ENCODE measurements at places on chromosomes 2 and 18.
A peak's percentile ranks its signal among the peaks of the same experiment; 100 is the strongest.

GRCh38 chr2:182767578-182767977 is 51.5 kb downstream of the DNAJC10 start:
- DNase-seq = peak; percentile 22

GRCh38 chr2:221680548-221680947 is 108.4 kb upstream of the EPHA4 start:
- DNase-seq = no peak

DNA sequence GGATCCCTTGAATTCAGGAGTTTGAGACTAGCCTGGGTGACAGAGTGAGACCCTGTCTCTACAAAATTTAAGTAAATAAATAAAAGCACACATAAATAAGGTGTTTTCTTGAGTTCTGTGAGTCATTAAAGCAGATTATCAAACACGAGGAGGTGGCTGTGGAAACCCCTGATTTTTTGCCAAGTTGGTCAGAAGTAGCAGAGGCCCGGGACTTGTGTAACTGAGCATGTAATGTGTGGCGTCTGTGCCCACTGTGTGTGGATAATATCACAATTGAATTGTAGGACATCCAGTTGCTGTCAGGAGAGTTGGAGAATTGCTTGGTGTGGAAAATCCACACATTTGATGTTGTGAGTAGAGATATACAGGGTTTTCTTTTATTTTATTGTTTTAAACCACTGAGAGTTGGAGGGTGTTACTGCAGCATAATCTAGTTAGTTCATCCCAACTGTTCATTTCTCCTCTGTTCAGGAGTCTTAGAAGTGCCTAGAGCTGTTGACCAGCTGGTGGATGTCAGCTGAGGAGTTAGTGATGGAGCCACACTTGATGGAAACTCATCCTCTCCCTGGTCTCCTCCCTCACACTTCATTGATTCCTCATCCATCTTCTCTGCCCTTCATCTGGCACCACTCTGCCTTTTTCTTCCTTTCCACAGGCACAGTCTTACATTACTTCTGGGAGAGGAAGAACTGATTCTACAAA is 45.9 kb upstream of the RHOB start:
- no peak for DNase-seq

DNA sequence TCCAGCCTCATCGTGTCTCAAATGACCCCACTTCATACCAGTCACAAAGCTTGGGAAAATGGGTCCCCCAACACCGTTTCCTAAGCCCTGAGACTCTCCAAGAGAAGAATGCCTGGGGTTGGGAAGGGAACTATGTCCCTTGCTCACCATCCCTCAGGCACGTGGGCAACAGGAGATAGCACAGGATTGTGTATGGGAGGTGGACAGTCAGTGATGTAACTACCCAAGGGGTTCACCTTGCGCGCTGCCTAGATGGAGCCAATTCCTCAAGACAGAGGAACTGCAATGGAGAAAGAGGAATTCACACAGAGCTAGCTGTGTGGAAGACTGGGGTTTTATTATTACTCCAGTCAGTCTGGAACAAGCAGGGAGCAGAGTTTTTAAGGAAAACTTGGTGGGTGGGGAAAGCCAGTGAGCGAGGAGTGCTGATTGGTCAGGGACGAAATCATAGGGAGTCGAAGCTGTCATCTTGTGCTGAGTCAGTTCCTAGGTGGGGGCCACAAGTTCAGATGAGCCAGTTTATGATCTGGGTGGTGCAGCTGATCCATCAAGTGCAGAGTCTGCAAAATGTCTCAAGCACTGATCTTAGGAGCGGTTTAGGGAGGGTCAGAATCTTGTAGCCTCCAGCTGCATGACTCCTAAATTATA is 13.8 kb upstream of the CXCR1 start:
- no peak for DNase-seq

DNA sequence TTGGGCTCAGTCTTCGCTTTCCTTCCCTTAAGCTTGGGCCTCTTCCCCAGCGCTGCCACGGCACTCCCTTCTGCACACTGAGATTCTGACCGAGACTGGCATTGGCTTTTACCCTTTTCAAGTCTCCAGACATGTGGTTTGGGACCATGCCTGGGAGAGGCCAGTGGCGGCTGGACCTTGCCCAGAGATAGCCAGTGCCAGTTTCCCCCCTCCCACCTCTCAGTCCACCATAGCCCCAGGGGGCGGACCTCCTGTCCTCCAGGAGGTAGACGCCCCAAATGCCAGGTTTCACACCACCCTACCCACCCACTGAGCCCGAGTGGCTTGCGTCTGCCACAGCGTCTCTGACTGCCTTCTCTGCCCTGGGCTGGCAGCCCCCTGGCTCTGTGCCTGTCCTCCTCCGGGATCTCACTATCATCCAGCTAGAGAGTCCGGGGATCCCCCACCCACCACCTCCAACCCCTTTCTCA is 47.7 kb downstream of the INPP5D start:
- DNase-seq = no peak

- peak; percentile 95 for DNase-seq
Observed at GRCh38 chr2:101806123-101806522, 108.6 kb downstream of the MAP4K4 start.

- no peak for DNase-seq
Observed at GRCh38 chr18:79528316-79528695, 132.6 kb downstream of the NFATC1 start.

DNA sequence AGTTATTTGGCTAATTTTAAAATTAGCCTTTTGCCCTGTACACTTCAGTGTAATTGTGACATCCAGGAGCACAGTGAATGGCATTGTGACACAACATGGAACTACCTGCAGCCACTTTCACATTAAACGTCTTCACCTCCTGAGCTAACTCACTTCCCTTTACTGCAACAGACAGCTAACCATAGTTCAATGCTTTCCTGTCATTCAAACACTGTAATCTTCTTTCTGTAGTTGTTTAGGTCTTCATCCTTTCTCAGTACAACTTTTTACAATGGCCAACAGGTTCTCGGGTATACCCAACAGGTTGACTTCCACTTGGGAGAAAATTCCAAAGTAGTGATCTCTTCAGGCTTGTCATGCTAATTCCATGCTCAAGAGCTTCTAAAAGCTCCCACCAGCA is 8.6 kb upstream of the AGPS start:
- DNase-seq = no peak

- no peak for DNase-seq
Observed at GRCh38 chr2:165539985-165540384, 70.5 kb downstream of the CSRNP3 start.

- peak; percentile 61 for DNase-seq
Observed at GRCh38 chr2:51350100-51350499, 318.2 kb upstream of the NRXN1 start.

- DNase-seq = no peak
Observed at GRCh38 chr2:176100547-176101140, 1.0 kb downstream of the HOXD12 start.

Measured in fibroblast of skin of right biceps (primary cell).